ENCODE measurements at places on chromosomes 7 and 10.

- no peak for DNase-seq
Measured at GRCh38 chr7:140069298-140069949, 6.7 kb upstream of the PARP12 start.

DNA sequence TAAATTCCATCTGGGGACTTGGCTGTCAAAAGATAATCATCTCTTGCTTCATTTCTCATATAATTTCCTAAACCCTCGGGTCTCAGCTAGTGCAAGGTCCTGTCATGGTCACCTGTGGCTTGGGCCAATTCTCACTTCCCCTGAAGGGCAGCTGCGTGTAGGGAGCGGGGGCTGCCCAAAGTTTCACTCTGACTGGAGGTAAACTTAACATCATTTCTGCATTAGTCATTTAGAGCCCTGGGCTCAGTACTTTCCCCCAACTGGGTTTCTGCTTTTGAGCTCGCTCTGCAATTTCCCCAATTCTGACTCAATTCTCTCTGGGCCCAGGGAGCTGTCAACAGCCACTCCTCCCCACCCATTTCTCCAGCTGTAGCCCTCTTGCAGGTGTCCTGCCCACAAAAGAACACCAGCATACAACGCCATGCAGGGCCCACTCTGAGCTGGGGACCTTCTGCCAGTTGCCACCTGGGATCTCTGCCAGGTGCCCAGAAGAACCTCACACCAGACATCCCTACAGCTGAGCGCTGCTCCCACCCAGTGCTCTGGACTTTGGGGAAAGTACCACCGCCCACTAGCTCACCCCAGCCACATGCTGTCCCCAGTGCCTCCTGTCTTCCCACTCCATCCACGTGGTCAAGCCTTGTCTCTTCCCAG lies 37.9 kb downstream of the VOPP1 start:
- peak; percentile 52 for DNase-seq

GRCh38 chr7:43749383-43749940 lies 9.0 kb upstream of the BLVRA start:
- DNase-seq = no peak

DNA sequence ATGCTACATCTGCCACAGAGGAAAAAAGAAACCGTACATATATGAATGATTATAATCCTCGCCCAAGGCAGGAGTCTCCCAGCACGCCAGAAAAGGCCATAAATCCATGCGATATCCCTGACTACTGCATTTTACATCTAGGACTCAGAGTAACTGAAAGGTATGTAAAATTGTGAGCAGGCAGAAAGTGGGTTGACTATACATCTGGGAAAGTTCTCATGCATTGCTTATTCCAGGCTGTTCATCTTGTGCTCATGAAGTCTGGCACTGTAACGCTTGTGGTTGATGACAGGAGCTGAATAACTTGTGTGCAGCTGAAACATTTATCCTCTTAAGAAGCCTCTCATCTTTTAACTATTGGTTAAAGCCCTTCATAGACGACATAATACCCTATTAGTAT lies 193.4 kb upstream of the STEAP4 start:
- DNase-seq = no peak

DNA sequence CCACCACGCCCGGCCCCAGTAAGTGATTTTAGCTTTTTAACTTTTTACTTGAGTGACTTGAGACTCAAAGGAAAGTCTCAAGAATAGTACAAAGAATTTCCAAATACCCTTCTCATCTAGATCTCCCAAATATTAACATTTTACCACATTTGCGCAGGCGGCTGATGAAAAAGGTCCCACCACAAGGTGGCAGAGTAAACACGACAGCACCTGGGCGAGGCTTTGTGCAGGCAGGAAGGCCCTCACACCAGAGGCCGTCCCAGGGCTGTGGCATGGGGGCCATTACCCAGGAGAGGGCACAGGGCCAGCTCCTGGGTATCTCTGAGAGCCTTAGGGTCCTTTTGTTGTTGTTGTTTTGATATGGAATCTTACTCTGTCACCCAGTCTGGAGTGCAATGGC lies 50.0 kb upstream of the WIPI2 start:
- no peak for DNase-seq

GRCh38 chr7:83201355-83201754 lies 38.7 kb upstream of the PCLO start:
- no peak for DNase-seq

GRCh38 chr7:36181668-36182067 lies 28.6 kb downstream of the EEPD1 start:
- DNase-seq = no peak

DNA sequence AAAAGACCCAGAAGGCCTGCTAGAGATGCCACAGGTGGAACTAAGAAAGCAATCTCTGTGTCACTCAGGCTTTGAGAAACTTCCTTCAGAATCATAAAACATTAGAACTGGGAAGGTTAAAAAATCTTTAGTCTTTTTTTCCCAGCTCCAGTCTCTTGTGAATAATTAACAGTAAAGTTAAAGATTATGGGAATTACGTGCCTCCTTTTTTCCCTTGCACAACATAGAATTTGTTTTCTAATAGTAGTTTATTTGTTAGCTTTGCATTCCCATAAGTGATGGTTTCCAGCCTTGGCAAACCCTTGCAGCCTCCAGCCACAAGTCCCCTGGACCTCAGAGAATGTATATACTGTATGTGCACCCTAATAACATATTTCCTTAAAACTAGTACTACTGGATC lies 128.3 kb downstream of the TPST1 start:
- no peak for DNase-seq

DNA sequence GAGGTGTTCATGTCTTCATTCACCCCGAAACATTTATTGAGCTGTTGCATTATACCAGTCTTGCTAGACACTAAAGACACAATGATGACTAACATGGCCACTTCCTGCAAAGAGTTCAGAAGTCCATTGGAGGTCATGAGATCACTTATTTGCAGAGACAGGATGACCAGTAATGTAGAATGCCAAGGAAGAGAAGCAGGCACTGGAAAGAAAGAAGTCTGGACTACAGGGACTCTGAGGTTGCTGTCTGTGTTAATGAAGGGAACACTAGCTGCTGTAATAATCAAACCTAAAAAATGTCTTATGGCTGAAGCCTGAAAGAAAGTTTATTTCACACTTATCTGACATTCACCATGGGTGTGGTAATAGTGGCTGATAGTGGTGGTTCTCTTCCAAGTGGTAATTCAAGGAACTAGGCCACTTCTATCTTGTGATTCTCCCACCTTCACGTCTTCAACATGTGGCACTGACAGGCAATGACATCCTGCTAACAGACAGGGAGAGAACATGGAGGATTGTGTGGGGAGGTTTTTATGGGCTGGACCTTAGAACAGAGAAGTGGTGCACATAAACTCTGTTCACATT lies 89.2 kb upstream of the MKLN1 start:
- DNase-seq = no peak

DNA sequence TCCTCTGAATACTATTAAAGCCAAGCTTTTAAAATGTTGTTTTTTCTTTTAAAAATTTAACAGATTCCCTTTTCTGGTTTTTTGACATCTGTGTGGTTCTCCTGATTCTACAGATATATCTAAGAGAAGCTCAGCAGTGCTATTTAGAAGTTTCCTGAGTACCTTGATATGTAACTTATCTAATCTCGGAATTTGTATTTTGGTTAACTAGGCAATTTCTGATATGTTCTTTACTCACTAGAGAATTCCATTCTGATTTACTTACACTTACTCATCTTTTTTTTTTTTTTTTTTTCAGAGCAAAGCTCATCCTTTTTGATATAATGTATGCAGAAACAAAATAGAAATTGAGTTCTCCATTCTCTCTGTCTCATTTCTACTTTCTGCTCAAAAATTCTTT lies 63.8 kb downstream of the PALS2 start:
- no peak for DNase-seq

GRCh38 chr10:6211671-6212635 lies 9.2 kb downstream of the PFKFB3 start:
- no peak for DNase-seq

- no peak for DNase-seq
Measured at GRCh38 chr7:7641129-7641663, 644 bp downstream of the UMAD1 start.

GRCh38 chr10:90407131-90407530 lies 450.7 kb downstream of the HTR7 start:
- no peak for DNase-seq

- DNase-seq = no peak
Measured at GRCh38 chr7:14579971-14580370, 322.6 kb downstream of the DGKB start.

- no peak for DNase-seq
Measured at GRCh38 chr7:20351901-20352300, 21.2 kb downstream of the ITGB8 start.

- DNase-seq = no peak
Measured at GRCh38 chr10:95509251-95509650, 51.9 kb downstream of the SORBS1 start.

DNA sequence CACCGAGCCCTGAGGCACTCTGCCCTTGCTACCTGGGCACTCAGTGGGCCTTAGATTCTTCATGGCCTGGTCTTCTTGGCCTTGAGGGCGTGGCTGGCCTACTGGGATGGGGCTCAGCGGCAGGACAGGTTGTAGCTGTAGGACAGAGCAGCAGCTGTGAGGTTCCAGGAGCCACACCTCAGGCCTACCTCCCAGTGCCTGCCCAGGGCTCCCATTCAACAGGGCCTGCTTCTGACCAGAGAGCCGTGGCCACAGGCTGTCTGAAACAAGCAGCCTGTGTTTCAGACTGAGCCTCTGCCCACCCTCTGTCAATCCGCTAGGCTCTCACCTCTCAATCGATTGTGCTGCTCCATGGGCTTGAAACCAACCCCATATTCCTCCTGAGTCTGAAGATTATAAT lies 928.0 kb upstream of the ZNF722 start:
- no peak for DNase-seq

GRCh38 chr10:13143766-13144165 lies 17.6 kb upstream of the MCM10 start:
- DNase-seq = no peak

- DNase-seq = no peak
Measured at GRCh38 chr7:115122388-115122787, 200.5 kb downstream of the MDFIC start.

DNA sequence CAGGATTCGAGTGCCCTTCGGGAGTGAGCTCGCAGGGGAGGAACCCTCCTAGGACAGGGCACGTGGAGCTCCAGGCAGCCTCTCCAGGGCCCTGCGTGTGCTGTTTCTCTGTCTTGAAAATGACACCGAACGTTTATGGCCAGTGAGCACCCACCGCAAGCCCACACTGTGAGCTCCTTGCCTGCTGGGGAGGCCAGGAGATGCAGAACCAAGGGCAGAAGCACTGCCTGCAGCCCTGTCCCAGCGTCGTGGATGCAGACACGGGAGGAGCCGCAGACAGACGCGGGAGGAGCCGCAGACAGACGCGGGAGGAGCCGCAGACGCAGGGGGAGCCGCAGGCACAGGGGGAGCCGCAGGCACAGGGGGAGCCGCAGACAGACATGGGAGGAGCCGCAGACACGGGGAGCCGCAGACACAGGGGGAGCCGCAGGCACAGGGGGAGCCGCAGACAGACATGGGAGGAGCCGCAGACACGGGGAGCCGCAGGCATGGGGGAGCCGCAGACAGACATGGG lies 314.4 kb downstream of the PTPRN2 start:
- no peak for DNase-seq

- DNase-seq = no peak
Measured at GRCh38 chr10:64503429-64503828, 982.2 kb downstream of the REEP3 start.

DNA sequence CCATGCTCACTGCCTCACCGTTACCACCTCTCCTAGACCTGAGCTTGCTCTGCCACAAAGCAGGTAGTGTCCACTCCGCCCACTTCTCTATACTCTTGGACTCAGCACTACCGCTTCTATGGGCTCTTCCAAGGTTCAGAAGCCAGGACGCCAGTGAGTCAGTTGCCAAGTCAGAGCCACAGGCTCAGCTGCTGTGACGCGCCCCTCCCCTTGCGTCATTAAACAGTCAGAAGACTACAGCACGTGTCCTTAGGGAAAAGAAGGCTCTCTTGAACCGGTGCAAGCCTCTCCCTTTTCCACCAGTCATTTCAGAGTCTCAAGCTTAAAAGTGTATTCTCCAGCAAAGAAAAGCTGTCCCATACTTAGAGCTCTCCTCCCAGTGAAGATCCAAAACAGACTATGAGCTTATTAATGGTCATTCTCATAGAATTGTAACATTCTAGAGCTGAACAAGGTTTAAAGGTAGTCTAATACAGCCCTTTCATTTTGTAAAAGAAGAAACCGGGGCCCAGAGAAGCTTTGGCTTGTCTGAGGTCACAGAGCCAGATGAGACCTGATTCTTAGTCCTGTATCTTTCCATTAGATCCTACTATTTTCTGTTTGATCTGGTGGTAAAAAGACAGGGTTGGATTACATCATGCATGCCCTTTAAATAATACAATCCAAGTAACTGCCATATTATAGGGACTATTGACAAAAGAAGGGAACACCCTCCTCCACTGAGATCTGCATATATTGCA lies 40.9 kb upstream of the MET start:
- DNase-seq = no peak

- DNase-seq = no peak
Measured at GRCh38 chr10:29596826-29597225, 37.9 kb downstream of the SVIL start.

DNA sequence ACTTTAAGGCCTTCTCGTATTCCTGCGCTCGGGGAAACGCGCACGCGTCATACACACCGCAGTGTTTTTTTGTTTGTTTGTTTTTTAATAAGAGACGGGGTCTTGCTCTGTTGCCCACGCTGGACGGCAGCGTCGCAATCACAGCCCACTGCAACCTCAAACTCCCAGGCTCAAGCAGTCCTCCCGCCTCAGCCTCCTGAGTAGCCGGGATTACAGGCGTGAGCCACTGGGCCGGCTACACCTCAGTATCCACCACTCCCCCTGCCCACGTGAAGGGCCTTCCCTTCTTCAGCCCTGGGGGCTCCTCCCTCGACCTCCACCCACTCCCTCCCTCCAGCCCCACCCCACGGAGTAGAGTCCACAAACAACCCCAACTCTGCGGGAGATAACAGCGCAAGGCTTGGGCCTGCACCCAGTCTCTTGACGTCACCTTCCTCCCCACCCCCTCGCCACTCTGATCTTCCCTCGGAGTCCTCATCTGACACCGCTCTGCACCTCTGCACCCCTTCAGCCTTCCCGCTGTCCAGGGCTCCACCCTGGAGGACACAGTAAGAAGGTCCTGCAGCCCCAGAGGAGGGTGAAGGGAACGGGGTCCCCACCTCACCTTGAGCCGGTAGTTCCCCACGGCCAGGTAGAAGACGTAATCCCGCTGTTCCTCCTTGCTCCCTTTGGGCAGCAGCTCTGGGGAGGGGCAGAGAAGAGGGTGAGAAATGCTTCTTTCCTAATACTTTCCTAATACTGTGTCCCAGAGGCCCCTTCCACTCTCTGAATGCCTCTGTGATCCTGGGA lies 2.8 kb upstream of the CLDN15 start:
- DNase-seq = no peak

Data from stimulated activated CD8-positive, alpha-beta memory T cell treated with anti-CD3 and anti-CD28 coated beads, Interleukin-7, amount 100 ng/mL, for 24 hours (primary cell).